Neural crest cell (in vitro differentiated cells): ENCODE measurements at places on chromosomes 11 and 22.

- no peak for DNase-seq
Measured at GRCh38 chr11:116906479-116906878, 69.1 kb upstream of the APOA1 start.

- no peak for DNase-seq
Measured at GRCh38 chr11:44964526-44965209, 14.0 kb upstream of the TP53I11 start.

DNA sequence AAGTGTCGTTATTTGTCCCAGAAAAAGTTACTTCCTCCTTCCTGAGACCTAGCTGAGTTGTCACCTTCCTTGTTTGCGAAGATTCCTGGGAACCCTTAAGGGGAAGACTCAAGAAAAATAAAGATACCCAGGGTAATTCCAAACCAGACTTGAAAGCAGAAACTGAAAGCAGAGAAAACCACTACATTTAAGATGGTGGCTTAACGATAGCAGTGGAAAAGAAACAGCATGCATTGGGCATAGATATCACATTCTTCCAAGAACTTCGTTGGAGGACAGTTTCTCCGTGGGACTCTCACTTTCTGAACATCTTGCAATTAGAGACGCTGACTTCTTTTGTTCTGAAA is 89.1 kb downstream of the FAM76B start:
- no peak for DNase-seq

- no peak for DNase-seq
Measured at GRCh38 chr11:74634537-74634936, 42.2 kb downstream of the POLD3 start.

GRCh38 chr11:30128269-30128932 is 102.4 kb upstream of the FSHB start:
- no peak for DNase-seq

DNA sequence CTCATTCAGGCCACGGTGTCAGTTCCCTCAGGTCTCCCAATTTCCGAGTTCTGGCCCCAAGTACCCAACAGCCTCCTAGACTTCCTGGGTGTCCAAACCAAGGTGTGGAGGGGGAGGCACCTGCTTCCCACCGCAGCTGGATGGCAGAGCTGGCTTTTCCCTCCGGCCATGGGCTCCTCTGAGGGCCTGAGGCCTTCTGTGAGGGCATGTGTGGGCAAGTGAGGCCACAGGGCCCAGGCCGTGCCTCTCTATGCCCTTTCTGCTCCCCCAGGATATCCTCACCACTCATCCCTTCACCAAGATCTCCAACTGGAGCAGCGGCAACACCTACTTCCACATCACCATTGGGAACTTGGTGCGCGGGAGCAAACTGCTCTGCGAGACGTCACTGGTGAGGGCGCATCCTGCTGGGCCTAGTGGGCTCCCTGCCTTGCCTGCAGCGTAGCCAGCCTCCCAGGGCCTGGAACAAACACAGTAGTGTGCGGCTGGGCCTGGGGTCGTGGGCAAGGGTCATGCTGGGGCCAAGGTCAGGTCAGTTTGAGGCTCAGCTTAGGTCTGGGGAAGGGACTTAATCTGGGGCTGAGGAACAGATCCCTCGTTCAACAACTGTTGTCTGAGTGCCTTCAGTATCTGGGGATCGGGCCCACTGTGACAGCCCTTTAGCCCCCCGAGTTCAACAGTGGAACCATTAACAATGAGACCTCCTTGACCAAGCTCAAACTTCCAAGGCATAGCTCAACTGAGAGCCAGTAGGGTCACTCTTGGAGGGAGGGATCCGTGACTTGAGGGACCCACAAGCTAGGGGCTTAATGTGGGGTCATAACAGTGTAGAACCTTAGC is 85.8 kb downstream of the MYO7A start:
- DNase-seq, result no peak

- DNase-seq, result no peak
Measured at GRCh38 chr11:813072-813455, 3.3 kb downstream of the RPLP2 start.

- no peak for DNase-seq
Measured at GRCh38 chr22:45235851-45236342, 4.8 kb downstream of the KIAA0930 start.

- DNase-seq, result no peak
Measured at GRCh38 chr11:8867035-8867434, 44.0 kb upstream of the AKIP1 start.

DNA sequence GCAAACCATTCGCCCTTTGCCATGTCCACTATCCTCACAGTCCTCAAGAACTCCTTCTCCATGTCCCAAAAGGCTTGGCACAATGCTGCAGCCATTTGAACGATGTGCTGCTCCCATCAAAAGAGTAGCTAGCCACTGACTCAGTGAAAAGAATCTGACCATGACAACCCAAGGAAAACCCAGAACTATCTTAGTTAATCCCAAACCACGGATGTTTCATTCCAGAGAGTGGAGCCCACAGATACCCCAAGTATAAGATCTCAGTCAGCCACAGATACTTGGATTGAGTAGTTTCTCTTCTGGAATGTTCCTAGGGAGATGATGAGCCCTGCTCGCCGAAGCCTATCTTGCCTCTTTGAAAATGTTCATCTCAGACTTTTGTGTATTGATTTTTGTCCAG is 176.9 kb downstream of the NAV2 start:
- DNase-seq, result no peak

- no peak for DNase-seq
Measured at GRCh38 chr11:3802011-3802790, 4.8 kb upstream of the NUP98 start.

- DNase-seq, result no peak
Measured at GRCh38 chr22:29479417-29480261, at the start of gene NEFH. NEFH (plus strand) TSS chr22:29480218; CDS start chr22:29480263, 45 bp downstream.

- DNase-seq, result peak; percentile 91
Measured at GRCh38 chr11:69638941-69639681, 1.8 kb upstream of the CCND1 start.

DNA sequence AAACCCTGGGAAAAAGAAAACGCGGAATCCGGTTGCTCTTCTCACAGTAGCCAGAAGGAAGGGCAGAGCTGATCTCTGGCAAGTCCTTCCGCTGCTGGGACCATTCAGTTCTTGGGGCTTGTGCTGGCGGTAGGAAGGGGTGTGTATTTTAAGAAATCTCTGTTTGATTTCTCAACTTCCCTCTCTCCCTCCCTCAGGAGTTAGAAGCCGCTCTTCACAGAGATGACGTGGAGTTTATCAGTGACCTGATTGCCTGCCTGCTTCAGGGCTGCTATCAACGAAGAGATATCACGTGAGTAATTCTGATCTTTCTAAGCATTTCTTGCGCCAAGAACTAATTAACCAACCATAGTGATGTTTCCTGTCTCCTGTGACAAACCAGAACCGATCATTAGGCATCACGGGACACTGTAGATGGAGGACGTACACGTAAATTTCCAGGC is 85.9 kb upstream of the SLC25A18 start:
- no peak for DNase-seq

DNA sequence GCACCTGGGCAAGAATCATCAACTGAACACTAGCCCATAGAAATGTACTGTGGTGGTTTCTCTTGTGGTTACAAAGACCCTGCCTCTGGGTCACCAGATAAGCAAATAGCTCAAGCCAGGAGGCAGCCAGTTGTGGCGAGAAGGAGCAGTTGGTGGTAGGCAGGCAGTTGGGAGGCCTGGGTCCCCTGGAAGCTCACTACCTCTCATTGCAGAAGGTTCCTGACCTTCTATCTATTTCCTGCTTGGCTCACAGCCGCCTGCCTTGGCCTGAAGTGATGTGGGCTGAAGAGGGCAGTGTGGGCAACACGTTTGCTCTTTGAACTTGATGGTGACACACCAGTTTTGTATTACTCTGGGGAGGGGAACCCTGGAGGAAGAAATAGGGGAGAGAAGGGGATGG is 34.7 kb downstream of the NECTIN1 start:
- DNase-seq, result no peak

DNA sequence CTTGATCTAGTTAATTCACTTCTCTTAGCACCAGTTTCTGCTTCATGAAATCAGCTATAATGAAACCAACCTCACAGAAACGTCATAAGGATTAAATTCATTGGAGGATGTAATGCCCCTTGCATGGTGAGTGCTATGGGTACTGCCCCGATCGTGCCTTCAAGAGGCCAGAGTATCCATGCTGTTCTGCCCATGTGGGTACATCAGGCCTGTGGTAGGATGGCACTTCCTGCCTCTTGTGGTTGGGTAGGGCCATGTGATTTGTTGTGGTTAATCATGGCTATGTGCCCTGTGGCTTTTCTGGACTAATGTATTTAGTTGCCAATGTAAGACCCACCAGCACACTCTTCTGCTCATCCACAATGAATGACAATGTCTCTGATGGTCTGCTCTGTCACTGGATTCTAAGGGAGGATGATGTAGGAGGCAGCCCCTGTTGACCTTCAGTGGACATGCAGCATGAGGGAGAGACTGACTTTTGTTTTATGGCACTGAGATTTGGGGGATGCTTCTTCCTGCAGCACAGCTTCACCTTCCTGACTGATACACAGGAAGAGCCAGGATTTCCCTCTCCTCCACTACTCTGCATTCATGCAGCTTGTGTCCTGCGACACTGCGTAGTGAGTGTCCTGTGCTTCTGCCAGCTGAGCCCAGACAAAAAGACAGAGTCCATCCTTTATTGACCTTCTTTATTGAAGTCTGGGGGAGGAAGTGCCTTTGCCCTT is 66.2 kb downstream of the DHCR7 start:
- DNase-seq, result no peak

DNA sequence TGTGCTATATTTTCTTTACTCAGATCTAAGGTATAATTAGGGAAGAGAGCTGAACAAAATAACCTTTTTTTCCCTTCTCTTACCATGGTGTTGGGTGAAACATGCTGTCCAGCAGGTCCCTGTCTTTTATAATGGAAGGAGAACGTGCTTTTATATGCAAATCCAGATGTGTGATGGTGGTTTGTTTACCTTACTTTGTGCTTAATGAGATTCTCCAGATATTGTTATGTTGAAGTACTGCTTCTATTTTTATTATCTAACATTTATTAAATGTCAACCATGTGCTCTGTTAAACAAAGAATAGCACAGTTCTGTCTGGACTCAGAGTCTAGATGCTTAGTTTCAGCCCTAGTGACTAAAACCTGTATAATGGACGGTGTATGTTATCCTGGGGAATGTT is 10.1 kb upstream of the GRIK4 start:
- no peak for DNase-seq

GRCh38 chr11:12724301-12725054 is 50.3 kb downstream of the TEAD1 start:
- no peak for DNase-seq

- DNase-seq, result no peak
Measured at GRCh38 chr11:113596658-113597057, 109.5 kb downstream of the TMPRSS5 start.

DNA sequence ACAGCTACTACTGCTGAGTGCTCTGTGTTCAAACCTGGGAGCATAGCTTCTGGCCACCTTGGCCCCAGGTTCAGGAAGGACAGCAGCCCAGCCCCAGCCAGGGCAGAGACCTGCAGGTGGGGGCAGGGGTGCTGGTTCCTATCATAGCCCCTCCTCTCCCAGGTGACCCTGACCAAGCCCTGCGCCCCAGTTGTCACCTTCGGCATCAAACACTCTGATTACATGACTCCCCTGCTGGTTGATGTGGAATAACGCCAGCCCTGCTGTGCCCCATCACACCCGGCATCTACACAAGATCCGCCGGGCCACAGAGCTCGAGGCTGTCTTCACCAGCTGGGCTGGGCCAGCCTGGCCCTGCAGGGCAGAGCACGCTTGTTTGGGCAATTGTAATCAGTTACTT is 6.9 kb downstream of the SCGB1C1 start:
- DNase-seq, result no peak

- DNase-seq, result peak; percentile 34
Measured at GRCh38 chr22:17119481-17120202, 1.5 kb downstream of the TMEM121B start.

- DNase-seq, result no peak
Measured at GRCh38 chr11:77213029-77213579, 85.1 kb downstream of the MYO7A start.

DNA sequence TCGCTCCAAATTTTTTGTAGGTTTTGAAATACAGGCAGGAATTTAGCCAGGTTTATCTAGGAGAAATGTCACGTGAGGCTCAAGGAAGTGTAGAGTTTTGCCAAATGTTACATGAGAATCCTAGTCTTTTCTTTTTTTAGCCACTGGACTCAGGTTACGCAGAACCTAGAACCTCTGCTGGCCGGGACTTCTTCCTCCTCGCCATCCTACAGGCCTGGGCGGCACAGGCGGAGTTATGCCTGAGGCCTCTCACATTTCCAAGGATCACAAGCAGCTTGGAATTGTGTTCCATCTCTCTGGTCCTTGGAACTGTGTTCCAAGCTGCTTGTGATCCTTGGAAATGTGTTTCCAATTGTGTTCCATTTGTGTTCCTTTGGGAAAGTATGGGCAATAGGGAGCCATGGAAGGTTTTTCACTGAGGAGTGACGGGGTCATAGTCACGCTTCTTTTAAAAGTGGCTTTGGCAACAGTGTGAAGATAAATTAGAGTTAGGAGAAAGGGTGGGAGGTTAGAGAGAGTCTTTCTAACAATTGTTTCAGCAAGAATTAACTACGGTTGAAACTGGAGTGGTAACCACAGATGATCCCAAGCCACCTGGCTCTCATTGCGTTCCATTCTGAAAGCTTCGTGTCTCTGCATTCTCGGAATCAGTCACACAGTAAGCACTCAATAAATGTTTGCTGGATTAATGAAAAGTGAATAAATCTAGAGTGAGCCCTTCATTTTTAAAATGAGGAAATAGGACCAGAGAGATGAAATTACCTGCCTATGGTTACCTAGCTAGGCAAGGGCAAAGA is 12.5 kb upstream of the POU2AF1 start:
- no peak for DNase-seq

DNA sequence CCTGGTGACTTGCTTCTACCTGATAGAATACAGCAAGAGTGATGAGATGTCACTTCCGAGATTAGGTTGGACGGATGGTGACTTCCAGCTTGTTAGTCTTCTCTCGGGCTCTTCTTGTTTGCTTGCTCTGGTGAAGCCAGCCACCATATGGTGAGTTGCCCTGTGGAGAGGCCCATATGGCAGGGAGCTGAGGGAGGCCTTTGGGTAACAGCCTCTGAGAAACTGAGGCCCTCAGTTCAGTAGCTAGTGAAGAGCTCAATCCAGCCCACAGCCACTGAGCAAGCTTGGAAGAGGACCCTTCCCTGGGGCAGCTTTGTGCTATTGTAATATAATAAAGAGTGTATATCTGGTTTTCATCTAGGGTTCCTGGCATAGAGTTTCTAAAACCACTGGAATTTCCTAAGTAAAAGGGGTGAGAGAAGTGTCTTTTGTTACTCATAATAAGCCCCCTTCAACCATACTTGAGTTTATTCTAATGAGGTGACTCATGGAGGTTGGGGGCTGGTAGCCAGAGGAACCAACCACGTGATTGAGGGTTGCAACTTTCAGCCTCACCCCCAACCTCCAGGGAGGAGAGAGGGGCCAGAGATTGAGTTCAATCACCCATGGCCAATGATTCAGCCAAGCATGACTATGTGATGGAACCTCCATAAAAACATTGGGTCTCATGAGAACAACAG is 8.0 kb upstream of the TPCN2 start:
- no peak for DNase-seq

DNA sequence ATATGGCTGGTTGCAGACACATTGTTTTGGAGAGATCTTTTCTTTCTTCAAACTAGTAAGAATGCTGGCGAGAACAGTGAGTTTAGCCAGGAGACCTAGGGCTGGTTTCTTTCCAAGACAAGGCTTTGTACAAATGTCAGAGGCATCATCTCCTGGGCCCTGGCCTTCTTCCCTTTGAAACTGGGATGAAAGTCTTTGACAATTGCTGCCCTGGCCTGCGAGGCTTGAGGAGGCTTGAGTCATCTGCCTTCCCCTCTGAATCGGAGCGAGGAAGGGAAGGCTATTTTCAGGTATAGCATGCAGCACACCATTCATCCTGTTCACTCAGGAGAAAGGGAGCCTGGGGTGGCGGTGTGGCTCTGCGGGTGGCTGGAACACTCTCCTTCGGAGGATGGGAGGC is 21.5 kb upstream of the PARVG start:
- DNase-seq, result no peak
